Left ventricle myocardium superior (tissue), 1 donor: ENCODE measurements at places on chromosomes 7 and 10.
A peak's percentile ranks its signal among the peaks of the same experiment; 100 is the strongest.

GRCh38 chr10:92886334-92886961 is 38.1 kb downstream of the EXOC6 start:
- no peak for DNase-seq

DNA sequence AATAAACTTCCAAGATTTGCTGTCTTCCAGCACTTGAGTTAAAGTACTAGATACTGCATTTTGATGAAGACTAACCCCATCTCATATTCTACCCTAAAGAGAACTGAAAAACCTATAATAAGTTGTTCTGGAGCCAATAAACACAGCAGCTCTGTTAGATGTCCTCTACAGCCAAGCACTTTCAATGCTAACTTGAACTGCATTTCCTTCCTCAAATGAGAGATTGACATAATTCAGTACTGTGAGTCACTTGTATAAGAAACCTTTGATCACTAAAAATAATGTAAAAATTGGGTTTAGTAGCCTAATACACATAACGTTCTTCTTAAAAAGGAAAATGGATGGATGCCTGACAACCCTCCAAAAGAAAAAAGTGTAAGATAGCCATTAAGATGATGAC is 81.3 kb downstream of the ITGB8 start:
- no peak for DNase-seq

GRCh38 chr7:4794591-4795350 is 19.3 kb downstream of the AP5Z1 start:
- DNase-seq = peak; percentile 28

DNA sequence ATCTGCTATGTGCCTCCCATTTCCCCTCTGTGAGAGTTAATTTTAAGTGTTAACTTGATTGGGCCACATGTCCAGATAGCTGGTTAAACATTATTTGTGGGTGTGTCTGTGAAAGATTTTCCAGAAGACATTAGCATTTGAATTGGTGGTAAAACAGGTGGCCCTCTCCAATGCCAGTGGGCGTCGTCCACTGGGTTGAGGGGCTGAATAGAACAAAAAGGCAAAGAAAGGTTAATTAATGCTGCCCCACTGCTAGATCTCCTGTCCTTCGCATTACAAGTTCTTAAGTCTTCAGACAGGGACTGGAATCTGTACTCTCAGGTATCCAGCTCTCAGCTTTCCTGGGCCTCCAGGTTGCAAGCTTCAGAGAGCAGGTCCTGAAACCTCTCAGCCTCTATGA is 1160.9 kb upstream of the LRRN3 start:
- DNase-seq = no peak

DNA sequence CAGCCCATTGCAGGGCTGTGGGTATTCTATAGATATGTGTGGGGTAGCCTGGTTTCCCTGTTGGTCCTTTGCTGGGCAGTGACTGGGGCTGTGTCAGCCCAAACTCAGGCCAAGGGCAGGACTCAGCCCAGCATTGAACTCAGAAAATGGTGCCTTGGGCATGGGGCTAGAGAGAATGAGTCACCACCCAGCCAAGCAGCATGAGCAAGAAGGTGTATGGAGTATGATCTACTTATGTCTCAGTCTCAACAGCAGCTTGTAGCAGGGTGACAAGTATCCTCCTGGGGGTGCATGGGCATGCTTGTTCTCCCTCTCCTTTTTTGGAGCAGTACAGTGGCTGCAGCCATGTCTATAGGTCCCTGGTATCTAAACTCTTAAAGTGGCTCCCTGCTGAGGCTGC is 32.0 kb downstream of the STK31 start:
- no peak for DNase-seq

- no peak for DNase-seq
These were observed 18.5 kb downstream of the NUP42 start for GRCh38 chr7:23200331-23200730.

- DNase-seq = no peak
These were observed 132.7 kb downstream of the JCAD start for GRCh38 chr10:29926693-29927048.

- DNase-seq = no peak
These were observed 78.0 kb upstream of the SORCS3 start for GRCh38 chr10:104563051-104563450.

DNA sequence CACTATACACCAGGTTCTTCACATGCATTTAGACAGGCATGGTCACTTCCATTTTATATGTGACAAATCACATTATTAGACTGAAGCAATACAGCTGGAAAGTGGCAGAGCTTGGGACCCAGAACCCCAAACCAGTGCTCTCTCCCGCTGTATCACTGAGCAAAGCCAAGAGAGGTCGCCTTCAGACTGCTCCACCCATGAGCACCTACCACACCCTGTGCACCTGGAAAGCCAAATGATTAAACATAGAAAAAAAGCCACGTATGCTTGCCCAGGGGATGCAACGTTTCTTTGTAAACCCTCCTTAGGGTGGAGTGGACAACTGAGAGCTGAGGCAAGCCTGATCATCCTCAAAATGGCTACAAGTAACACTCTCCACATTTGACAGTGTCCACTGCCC is 72.5 kb downstream of the CCDC6 start:
- no peak for DNase-seq

GRCh38 chr10:89351412-89351779 is 23.6 kb downstream of the IFIT3 start:
- no peak for DNase-seq

DNA sequence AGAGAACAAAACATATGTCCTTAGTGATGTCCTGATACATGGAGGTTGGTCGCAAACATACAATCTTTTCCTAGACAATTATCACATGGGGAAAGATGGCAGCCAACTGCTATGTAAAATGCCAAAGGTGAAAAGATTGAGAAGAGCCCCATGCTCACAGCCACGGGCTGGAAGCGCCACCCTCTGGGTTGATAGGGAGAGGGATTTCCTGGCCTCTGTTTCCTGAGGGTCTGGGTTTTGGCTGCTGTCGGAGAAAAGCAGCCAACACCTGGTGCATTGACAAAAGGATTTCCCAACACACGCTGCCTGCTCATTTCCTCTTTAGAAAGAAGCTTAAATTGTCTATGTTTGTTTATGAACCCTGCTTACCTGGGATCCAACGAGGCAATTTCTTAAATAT is 43.8 kb downstream of the ITIH5 start:
- peak; percentile 38 for DNase-seq

DNA sequence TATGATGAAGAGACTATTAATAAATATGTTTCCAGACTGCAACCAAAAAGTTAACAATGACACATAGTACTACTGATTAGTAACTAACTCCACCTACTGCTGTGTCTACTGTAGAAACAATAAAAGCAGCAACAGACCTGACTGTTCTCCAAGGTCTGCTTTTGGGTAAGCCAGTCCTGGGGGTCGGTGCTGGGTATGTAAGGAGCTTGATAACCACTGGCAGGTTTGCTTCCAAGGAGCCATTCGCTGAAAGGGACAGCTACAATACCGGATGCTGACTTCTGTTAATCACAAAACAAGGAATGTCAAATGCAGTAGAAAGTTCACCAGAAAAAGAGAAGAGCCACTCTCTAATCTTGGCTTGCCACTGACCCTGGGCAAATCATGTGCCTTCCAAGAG is 17.7 kb downstream of the NCOA4 start:
- no peak for DNase-seq

- DNase-seq = no peak
These were observed 5.4 kb upstream of the COBL start for GRCh38 chr7:51321961-51322515.

- no peak for DNase-seq
These were observed 188.1 kb downstream of the ACTR3B start for GRCh38 chr7:152947686-152948085.

DNA sequence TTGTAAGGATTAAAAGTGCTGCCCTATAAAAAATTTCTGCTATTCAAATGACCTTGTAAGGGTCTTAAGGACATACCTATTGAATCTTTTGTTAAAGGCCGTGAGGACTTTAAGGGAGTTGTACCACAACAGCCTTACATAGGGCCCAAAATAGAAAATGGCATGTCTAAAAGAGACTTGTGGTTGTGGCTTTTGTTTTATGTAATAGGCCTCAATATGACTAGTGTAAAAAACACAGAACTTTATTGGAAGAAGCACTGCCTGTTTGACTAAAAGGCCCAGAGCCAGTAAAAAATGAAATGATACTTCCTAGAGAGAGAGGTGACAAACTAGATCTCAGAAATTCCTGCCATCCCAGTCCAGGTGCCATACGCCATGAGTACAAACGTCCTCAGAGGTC is 286.6 kb downstream of the SEMA3D start:
- no peak for DNase-seq

GRCh38 chr10:127276794-127277462 is 80.5 kb upstream of the INSYN2A start:
- no peak for DNase-seq

DNA sequence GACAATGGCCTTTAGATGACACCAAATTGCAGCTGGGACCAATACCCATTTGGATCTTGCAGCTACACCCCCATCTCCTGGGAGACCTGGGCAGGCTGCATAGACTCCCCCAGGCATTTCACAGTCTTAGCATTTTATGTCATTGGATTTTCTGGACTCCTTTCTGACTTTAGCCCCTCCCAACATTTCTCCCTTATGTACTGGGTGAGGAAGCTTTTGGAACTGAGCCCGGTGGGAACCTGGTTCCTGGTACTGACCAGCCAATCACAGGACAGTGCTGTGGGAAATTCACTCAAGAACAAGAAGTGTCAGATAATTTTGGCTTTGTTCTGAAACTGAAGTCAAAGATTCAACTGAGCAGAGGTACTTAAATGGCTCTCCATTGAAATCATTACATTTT is 177.7 kb downstream of the ACTR3B start:
- DNase-seq = no peak

- DNase-seq = no peak
These were observed 1.8 kb downstream of the LRCH4 start for GRCh38 chr7:100584054-100584682.

DNA sequence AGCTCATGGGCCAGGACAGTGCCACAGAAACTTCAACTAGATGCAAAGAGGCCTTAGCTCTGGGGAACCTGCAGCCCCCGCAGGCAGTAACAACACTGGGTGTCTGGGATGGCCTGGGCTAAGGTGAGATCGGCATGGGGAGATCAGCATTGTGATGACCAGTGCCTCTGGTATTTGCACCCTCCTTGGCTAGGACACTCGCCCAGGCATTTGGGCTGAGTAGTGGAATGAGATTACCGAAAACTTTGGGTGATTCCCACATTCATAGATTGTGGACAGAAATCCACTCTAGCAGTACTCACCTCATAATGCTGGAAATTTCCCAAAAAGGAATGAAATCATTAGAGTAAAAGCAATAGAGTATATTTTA is 70.6 kb upstream of the ZMIZ2 start:
- DNase-seq = no peak

DNA sequence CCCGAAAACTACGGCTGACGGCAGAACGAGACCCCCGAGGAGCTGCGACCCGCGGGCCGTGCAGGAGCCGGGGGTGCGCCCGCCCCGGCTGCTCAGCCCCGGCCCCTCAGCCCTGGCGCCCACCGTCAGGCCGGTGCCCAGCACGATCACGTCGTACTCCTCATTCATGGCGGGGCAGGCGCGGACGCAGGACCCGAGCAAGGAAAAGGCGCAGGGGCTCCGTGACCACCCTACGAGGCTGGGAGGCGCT is 218 bp downstream of the GDI2 start:
- DNase-seq = no peak

GRCh38 chr10:71338728-71339495 is 19.9 kb downstream of the SLC29A3 start:
- DNase-seq = no peak

DNA sequence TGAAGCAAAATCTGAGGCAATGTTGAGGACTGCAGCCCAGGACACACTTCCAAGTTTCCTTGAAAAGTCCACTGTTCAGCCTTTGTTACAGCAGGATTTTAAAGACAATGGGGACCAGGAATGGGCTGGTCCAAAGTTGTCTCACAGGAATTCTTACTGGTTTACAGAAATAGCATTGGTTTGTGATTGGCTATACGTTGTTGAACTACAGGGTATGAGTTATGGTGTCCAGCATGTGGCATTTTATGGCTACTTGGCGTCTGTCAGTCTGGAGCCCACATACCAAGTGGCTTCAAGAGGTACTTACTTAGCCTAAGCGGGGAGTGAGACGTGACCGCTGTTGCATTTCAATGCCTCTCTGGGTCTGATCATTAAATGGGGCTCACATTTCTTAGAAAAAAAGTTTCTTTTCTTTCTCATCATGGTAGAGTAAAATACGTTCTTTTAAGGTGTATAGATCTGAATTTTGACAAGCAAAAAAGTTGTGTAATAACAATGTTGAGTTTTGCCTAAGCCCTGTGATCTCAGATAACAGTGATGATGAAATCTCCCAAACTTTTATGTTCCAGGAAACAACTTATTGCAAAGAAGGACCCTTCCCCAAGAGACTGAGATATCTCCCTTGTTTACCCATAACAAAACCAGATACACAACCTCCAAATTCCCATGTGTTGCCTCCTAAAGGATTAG is 100.0 kb upstream of the TRIM24 start:
- no peak for DNase-seq

GRCh38 chr10:84243759-84244158 is 1.1 kb upstream of the RGR start:
- no peak for DNase-seq

- DNase-seq = peak; percentile 91
These were observed 6.1 kb downstream of the KCNH2 start for GRCh38 chr7:150972023-150972468.

DNA sequence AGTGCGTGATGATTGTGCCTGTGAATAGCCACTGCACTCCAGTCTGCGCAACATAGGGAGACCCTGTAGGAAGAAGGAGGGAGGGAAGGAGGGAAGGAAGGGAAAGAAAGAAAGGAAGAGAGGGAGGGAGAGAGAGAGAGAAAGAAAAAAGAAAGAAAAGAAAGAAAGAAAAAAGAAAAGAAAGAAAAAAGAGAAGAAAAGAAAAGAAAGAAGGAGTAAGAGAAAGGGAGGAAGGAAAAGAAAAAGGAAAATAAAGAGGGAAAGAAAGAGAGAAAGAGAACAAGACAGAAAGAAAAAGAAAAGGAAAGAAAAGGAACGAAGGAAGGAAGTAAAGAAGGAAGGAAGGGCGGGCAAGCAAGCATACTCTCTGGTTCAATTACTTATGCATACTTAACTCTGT is 112.9 kb upstream of the ANK3 start:
- no peak for DNase-seq
